ENCODE measurements at places on chromosomes 7 and 10.

GRCh38 chr7:33958104-33958503, 52.8 kb downstream of the BMPER start:
- no peak for DNase-seq

DNA sequence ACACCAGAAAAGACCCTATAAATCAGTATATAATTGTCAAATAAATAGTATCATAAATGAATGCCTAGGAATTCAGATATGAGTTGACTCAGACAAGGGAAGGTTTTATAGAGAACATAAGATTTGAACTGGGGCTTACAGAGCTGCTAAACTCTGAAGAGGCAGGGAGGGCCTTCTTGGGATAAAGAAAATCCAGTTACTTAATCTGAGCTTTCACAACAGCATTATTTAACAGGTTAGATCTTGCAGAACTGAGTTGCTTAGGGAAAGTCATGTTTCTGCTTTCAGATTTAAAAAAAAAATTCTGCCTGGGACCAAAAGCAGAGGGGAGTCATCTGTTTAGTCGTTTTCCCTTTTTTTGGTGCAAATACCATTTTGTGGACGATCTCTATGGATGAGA, 594.8 kb upstream of the FZD8 start:
- DNase-seq = no peak

DNA sequence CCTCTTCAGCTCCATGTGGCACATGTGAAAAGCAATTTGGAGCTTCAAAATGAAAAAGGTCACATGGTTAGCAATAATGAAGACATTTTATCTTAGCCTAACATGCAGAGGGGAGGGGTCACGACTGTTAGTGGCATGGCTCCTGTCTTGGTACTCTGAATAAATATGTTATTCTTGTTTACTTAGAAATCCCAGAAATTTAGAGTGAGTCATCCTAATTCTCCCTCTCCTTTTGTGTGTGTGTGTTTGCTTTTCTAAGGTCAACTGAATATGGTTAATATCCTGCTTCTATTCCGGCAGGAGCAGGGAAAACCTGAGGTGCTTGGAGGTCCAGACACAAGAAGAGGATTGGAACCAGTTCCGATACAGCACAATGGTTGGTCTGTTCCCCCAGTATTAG, 17.6 kb downstream of the BCCIP start:
- no peak for DNase-seq

GRCh38 chr10:104267721-104268404, 1.1 kb upstream of the GSTO2 start:
- no peak for DNase-seq

DNA sequence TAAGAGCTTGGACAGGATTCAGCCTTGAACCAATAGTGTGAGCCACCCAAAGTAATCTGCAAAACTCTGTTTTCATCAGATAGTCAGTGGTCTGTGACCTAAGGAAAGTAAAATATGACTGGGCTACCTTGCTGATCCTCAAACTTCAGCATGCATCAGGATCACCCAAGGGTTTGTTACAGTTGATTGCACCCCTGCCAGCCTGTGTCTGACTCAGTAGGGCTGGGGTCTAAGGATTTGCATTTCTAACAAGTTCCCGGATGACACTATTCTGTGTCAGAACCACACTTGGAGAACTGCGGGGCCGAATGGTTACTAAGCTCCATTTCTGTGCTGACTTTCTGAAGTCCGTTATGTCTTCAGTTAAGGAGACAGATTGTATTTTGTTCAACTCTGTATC, 40.6 kb upstream of the TSPAN13 start:
- no peak for DNase-seq

DNA sequence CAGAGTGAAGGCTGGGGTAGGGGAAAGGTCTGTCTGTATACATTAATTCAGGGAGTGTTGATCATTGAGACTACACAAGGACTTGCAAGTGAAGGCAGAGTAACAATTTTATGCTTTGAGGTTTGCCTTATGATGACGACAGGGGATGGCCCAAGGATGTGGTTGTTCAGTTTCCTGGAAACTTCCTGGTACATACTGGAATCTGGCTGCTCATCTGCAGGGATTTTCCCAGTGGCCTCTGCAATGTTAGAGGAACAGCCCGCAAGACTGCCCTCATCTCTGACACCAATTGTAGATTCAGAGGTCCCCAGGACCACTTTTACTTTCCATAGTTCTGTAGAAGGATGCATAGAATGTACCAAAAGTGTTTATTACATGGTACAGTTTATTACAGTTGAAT, 189.6 kb downstream of the TMEM178B start:
- no peak for DNase-seq

All from NCI-H1694 (cell line).